ENCODE measurements at places on chromosomes 12 and 14.

GRCh38 chr12:118189741-118190191 is 53.8 kb downstream of the PEBP1 start:
- DNase-seq, result no peak

- DNase-seq, result no peak
These were observed 143.9 kb upstream of the NAV3 start for GRCh38 chr12:77686760-77687159.

DNA sequence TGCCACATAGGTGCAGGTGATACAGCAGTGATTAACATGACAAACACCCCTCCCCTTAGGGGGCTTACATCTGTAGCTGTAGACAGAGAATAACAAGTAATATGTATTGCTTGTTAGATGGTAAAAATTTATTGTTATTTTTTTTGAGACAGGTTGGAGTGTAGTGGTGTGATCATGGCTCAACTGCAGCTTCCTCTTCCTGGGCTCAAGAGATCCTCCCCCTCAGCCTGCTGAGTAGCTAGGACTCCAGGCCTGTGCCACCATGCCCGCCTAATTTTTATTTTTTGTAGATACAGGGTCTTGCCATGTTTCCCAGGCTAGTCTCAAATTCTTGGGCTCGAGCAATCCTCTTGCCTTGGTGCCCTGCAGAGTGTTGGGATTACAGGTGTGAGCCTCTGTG is 19.8 kb downstream of the DIP2B start:
- DNase-seq, result no peak

- DNase-seq, result no peak
These were observed 49.5 kb downstream of the ATP2A2 start for GRCh38 chr12:110330544-110330943.

- no peak for DNase-seq
These were observed 1.2 kb downstream of the PA2G4 start for GRCh38 chr12:56105609-56105902.

DNA sequence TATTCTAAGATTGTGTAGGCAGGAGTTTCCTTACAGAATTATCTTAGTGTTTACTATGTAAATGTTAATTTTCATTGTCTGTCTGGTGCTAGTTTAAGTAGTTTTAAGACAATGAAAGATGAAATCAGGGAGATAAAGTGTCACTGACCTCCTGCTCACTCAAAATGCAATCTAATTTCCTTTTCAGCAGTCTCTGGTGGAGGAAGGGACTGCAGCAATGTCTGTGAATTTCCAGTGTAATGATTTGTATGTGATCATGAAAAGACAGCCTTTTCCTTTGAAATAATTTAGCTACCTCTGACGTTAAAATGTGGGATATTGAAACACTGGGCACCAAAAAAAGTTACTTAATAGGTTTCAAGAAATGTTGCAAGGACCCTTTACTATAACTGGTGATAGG is 779.7 kb upstream of the FLRT2 start:
- DNase-seq, result no peak

DNA sequence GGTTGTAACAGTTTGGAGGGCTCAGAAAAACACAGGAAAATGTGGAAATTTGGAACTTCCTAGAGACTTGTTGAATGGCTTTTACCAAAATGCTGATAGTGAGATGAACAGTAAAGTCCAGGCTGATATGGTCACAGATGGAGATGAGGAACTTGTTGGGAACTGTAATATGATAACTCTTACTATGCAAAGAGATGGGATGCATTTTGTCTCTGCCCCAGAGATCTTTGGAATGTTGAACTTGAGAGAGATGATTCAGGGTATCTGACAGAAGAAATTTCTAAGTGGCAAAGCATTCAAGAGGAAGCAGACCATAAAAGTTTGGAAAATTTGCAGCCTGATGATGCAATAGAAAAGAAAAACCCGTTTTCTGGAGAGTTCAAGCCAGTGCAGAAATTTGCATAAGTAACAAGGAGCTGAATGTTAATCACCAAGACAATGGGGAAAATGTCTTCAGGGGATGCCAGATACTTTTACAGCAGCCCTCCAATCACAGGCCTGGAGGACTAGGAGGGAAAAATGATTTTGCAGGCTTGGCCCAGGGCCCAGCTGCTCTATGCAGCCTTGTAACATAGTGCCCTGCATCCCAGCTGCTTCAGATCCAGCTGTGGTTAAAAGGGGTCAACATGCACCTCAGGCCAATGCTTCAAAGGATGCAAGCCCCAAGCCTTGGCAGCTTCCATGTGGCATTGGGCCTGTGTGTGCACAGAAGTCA is 572.7 kb upstream of the ATP2B1 start:
- DNase-seq, result no peak

- DNase-seq, result peak; percentile 77
These were observed 17.9 kb upstream of the TDRD9 start for GRCh38 chr14:103910262-103910935.

DNA sequence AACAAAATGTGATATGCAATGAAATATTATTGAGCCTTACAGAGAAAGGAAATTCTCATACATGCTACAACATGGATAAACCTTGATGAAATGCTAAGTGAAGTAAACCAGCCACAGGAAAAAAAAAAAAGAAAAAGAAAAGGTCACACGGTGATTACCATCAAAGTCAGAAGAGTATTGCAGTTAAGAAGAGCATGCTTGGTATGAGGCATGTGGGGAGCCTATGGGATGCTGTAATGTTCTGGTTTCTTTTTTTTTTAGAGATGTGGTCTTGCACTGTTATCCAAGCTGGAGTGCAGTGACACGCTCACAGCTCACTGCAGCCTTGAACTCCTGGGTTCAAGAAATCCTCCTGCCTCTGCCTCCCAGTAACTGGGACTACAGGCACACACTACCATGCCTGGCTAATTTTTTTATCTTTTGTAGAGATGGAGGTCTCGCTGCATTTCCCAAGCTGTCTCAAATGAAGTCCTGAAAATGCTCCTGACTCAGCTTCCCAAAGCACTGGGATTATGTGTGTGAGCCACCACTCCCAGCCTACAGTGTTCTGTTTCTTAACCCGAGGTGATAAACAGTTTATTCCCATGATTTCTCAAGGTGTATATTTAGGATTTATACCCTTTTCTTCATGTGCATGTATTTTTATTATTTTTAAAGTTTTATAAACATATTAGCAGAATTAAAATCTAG is 96.2 kb downstream of the SEC23A start:
- no peak for DNase-seq
